GF-D8 (cell line): ENCODE measurements at places on chromosomes 7 and 10.

GRCh38 chr7:41002741-41003610, 699.9 kb downstream of the INHBA start:
- DNase-seq = no peak

- DNase-seq = no peak
These were observed 22.8 kb upstream of the ADAMTS14 start for GRCh38 chr10:70649526-70649925.

GRCh38 chr10:12914111-12914510, 87.4 kb downstream of the CCDC3 start:
- no peak for DNase-seq

GRCh38 chr7:87445897-87446296, 29.6 kb downstream of the ABCB4 start:
- DNase-seq = no peak

- DNase-seq = no peak
These were observed 39.0 kb downstream of the CDH23 start for GRCh38 chr10:71435571-71436267.

- DNase-seq = no peak
These were observed 16.1 kb upstream of the LAMB4 start for GRCh38 chr7:108146070-108146842.

- no peak for DNase-seq
These were observed 523.3 kb downstream of the GLRX3 start for GRCh38 chr10:130659528-130659927.

GRCh38 chr10:76026905-76027304, 595.5 kb downstream of the LRMDA start:
- DNase-seq = no peak

DNA sequence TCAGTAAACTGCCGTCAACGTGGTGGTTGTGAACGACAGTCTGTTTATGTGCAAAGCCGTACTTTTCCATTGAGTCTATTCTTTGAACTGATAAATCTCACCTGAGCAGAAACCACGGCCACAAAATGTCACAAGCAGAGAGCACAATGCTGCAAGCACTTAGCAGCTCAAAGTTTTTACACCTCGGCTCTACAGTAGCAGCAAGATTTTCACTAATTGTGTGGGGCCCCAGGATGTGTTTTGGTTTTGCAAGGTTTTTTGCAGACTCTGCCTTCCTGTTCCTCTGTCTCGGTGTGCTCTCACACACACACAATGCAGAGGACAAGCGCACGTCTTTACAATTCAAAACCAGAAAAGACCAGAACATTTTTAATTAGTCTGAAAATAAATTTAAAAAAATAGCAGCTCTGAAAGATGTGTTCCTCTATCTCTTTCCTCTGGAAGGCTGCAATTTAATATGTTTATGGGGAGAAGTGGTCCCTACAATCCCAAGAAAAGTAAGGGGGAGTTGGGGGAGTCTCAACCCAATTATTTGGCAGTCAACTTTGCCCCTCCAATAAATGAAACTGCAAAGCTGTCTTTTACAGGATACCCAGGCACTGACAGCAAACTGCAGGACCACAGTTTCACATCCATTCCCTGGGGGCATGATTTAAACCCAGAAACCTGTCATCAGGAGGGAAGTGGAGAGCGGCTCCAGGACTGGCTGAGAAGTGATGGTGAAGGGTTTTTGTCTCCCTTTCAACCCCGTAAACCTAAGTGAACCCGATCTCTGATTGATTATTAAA, 73.8 kb upstream of the SFMBT2 start:
- peak; percentile 63 for DNase-seq

DNA sequence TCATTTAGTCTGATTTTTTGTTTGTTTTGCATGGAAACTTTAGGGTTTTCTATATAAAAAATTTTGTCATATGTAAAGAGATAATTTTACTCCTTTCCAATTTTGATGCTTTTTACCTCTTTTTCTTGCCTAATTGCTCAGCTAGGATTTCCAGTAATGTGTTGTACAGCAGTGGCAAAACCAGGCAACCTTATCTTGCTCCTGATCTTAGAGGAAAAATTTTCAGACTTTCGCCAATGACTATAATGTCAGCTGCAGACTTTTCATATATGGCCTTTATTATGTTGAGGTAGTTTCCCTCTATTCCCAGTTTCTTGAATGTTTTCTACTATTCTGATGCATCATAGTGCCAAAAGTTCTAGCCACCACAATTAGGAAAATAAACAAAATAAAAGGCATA, 126.3 kb downstream of the ALOX5 start:
- no peak for DNase-seq

GRCh38 chr7:121075952-121076349, 87.4 kb downstream of the CPED1 start:
- DNase-seq = no peak

- DNase-seq = no peak
These were observed 349.6 kb upstream of the MKI67 start for GRCh38 chr10:128475686-128476367.

DNA sequence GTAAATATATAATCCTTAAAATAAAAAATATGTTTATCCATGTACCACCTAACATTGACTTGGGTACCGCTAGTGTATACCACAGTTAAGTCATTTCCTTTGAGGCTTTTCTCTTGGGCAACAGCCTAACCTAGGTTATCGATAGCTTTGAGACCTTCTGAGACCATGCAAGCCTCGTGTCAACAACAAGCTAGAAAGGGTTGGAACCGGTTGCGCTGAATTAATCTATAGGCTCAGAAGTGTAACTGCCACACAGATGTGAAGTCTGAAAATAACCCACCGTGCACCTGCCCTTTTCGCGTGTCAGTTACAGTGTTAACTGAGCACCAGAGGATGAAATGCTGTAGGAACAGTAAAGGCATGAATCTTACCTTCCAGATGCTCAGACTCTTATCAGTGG, 59.8 kb downstream of the ARID5B start:
- DNase-seq = no peak

GRCh38 chr7:134509010-134509409, 18.4 kb upstream of the AKR1B10 start:
- DNase-seq = no peak

DNA sequence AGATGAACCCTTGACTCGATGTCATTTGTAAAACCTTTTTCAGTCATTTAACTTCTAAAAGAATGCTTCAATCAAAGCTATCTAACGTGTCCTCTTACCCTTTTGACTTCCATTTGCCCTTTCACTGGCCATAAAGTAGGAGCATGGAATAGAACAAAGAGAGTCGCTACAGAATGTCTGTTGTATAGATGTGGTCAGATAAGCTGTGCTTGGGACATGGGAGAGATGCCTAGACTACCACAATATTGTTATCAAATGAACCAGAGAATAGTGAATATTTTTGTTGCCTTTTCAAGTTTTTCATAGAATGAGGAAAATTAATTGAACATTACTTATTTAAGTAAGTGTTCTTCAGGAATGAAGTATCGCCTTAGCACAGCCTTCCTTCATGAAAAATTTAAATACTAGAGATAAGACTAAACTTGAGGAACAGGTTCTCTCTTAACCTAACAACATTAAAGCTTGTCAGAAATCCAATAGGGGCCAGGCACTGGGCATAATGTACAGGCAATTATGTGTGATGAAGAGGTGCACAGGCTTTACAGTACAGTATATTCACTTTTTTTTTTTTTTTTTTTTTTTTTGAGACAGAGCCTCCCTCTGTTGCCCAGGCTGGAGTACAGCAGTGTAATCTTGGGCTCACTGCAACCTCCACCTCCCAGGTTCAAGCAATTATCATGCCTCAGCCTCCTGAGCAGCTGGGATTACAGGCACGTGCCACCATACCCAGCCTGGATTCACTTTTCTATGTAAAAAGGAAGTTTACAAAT, 7.5 kb upstream of the KMT2E start:
- no peak for DNase-seq

GRCh38 chr7:12102126-12102525, 109.0 kb upstream of the TMEM106B start:
- no peak for DNase-seq

DNA sequence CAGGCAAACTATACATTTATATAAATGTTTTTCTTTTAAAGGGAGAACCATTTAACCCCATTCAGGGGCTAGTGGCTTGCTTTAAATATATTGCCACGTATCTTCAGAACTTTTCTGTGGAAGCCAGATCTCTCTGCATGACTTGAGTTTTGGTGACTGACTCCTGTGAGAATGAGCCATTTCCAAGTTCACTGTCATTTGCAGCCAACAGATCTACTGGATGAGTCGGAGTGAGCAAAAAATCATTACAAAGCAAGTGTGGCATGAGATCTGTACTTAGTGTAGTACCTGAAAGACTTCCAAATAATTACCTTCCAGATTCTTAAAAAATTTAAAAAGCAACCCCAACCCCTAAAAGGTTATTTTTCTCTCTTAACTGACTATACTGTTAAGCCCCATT, 45.6 kb downstream of the PDSS1 start:
- no peak for DNase-seq

GRCh38 chr10:4651404-4652037, 174.5 kb upstream of the AKR1E2 start:
- no peak for DNase-seq

DNA sequence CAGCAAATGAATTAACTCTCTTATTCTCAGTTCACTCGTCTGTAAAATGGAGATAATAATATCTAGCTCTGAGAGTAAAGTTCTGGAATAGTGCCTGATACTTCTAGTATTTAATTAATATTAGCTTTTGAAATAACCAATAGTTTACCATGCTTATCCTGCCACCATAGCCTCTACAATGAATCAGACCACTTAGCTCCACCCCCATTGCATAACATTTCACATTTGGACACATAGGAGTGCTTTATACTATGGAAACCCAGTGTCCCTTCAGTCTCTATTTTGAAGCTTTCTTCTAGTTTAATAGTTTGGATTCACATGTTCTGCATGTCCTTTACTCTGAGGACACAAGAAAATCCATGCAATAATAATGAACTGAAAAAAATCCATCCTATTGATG, 427.3 kb upstream of the C7orf33 start:
- DNase-seq = no peak

DNA sequence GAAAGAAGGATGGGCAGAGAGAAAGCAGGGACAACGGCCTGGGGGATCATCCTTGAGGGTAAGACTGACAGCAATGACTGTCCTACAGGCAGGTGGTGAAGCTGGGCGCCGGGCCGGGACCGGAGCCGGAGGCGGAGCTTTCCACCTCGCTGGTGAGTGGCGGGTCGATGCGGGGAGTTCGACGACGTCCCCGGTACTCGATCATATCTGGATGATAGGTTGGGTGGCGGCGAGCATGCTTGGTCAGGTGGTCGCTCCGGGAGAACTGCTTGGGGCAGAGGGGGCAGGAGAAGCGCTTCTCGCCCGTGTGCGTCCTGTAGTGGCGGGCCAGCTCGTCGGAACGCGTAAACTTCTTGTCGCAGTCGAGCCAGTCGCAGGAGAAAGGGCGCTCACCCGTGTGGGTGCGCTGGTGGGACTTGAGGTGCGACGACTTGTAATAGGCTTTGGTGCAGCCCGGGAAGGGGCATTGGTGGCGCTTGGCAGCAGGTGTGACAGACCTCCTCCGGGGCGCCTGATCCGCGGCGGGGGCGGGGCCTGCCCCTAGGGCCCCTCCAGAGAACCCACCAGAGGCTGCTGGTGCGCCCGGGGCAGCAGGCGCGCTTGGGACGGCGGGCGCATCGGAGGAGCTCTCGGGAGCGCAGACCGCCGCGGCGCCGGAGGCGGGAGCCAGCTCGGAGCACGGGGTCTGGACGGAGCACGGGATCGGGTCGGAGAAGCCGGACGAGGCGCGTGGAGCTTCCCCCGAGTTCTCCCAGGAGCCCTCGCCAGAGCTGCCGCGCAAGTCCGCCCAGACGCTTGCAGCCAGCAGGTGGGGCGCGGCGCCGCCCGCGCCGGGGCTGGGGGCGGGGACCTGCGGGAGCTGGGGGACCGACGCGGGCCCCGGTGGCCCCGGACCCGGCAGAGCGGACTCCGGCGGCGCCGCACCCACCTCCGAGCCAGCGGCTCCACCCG, 752 bp downstream of the KLF14 start:
- no peak for DNase-seq

DNA sequence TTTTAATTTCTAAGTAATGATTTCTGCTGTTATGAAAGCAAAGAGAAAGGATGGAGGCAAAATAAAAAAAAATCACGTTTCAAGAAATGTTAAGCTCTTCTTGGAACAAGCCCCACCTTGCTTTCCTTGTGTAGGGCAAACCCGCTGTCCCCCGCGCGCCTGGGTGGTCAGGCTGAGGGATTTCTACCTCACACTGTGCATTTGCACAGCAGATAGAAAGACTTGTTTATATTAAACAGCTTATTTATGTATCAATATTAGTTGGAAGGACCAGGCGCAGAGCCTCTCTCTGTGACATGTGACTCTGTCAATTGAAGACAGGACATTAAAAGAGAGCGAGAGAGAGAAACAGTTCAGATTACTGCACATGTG, 2.4 kb downstream of the ADRB1 start:
- DNase-seq = no peak

DNA sequence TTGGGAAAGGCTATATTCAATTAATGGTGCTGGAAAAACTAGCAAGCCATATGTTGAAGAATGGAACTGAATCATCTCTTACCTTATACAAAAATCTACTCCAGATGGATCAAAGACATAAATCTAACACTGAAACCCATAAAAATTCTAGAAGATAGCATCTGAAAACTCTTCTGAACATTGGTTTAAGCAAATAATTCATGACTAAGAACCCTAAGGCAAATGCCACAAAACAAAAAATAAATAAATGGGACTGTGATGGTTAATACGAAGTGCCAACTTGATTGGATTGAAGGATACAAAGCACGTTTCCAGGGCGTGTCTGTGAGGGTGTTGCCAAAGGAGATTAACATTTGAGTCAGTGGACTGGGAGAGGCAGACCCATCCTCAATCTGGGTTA, 1130.0 kb downstream of the DNAJB9 start:
- DNase-seq = no peak

DNA sequence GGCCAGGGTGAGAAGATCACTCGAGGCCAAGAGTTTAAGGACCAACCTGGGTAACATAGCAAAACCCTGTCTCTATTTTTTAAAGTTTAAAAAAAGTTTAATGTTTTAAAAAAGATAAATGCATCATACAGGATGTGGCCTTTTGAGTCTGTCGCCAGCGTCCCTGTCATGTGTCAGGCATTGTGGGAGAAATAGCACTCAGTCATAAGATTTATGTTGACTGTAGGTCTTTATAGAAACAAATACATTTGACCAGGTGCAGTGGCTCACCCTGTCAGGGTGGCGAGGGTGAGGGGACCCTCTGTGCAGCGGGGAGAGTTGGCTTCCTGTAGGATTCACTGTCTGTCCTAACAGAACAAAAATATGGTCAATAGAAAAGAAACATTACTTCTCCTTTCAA, 63.5 kb upstream of the SH2B2 start:
- no peak for DNase-seq

DNA sequence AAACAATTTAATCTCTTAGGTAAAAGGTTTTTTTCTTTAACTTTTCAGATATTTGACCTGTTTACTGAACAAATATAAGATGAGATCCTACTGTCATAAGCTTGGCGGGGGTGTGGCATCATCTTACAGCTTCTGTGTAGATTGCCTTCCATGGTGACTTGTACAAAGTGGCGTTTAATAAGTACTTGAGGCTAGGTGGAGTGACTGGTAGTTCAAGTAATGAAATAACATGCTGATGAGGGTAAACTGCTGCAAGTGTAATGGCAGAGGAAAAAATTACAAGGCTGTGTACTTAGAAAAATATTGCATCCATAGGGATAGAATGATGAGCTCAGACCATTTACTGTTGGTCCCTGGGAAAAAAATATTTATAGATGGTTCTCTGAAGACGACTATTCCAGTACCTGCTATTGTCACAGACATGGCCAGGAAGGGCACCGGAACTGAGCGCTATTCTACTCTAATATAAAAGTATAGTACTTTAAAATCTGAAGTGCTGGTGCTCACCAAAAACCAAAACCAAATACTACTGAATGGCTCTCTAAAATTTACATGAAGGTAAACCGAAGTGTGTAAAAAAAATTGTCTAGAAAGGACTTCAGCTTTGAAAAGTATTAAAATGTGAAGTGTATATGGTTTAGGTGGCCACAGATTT, 42.4 kb downstream of the DNAH11 start:
- no peak for DNase-seq
